ENCODE measurements at places on chromosomes 2 and 18.

DNA sequence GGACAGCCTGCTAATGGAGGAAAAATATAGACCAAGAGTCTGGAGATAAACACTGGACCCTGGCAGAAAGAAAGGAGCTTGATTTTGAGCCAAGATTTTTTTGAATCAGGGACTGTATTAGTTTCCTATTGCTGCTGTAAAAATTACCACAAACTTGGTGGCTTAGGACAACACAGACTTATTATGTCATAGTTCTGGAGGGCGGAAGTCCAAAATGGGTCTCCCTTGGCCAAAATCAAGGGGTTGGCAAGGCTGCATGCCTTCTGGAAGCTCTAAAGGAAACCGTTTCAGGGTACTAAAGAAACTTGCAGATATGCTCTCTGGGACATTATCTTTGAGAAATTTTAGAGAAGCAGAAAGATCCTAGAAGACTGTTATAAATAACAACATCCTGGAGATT lies 140.1 kb downstream of the BABAM2 start:
- DNase-seq: no peak

DNA sequence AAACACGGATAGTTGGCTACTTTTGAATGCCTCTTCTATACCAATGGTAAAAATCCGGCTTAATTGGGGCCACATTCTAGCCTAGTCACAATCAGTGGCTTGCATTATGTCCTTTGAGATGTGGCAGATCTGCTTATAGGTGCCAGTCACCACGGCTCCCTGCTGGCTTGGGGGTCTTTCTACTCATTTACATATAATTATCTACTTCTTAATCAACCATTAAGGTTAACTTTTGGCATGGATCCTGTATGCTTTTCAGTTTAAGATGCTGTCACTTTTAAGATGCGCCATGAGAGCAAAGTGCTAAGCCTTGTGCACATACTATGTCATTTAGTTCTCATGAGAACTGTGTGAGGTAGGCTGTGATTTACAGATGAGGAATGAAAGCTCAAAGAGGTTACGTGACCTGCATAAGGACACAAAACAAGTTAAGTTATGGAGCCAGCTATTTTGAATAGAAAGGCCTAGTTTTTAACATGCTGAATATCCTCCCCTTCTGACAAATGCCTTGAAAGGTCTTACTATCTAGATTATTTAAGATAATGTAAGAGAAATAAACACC lies 4.1 kb downstream of the NEDD4L start:
- DNase-seq: no peak

GRCh38 chr2:14881651-14882327 lies 249.3 kb downstream of the LRATD1 start:
- no peak for DNase-seq

- no peak for DNase-seq
These were observed 34.6 kb downstream of the MBP start for GRCh38 chr18:77098029-77098428.

GRCh38 chr18:76589866-76590265 lies 94.8 kb upstream of the ZNF516 start:
- DNase-seq: no peak

DNA sequence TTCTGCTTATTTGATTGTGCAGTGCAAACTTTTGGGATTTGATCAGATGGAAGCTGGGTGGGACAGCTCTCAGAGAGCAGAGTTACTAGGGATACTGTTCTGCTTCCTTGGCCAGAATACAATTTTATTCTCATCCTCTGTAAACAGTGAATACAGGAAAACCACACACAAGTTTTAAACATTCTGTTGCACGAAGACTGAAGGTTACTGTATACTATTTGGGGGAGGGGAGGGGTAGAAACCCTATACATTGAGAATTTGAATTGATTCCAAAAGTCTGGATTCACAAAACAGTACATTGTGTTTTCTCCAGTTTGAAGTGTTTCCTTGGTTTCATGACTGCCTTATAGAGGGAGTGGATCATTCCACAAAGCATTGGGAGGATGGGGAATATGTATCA lies 149.9 kb downstream of the SETBP1 start:
- no peak for DNase-seq

DNA sequence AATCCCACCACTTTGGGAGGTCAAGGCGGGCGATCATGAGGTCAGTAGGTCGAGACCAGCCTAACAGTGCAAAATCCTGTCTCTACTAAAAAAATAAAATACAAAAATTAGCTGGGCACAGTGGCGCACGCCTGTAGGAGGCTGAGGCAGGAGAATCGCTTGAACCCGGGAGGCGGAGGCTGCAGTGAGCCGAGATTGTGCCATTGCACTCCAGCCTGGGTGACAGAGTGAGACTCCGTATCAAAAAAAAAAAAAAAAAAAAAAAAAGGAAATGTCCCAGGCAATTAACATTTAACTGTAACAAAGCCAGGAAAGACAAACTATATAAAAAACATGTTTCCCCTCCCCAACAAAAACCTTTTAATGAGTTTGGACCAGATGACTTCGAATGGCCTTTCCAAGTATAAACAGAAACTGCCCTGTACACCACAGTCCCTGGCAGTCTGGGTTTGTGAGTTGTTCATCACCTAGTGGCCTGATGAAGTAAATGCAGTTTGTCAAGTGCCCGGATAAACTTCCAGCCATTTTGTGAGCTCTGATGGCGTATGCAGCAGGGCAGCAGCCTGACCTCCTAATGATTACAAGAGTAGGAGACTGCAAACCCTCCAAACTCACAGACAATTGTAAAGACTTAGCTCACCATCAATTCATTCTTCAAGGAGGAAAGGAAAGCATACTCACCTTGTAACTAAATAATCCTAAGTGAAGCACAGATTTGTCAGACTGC lies 16.6 kb upstream of the PCBP1 start:
- DNase-seq: peak; percentile 58

DNA sequence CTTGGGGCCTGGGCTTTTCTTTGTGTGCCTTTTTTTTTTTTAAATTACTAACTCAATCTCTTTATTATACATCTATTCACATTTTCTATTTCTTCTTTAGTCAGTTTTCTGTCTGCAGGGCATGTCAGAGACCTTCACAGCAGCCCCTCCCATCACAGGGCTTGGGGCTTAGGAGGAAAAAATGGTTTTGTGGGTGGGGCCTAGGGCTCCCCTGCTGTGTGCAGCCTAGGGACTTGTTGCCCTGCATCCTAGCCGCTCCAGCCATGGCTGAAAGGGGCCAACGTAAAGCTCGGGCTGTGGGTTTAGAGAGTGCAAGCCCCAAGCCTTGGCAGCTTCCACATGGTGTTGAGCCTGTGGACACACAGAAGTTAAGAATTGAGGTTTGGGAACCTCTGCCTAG lies 13.8 kb downstream of the ZSCAN30 start:
- no peak for DNase-seq

- no peak for DNase-seq
These were observed 233.4 kb downstream of the DYSF start for GRCh38 chr2:71686781-71687180.

DNA sequence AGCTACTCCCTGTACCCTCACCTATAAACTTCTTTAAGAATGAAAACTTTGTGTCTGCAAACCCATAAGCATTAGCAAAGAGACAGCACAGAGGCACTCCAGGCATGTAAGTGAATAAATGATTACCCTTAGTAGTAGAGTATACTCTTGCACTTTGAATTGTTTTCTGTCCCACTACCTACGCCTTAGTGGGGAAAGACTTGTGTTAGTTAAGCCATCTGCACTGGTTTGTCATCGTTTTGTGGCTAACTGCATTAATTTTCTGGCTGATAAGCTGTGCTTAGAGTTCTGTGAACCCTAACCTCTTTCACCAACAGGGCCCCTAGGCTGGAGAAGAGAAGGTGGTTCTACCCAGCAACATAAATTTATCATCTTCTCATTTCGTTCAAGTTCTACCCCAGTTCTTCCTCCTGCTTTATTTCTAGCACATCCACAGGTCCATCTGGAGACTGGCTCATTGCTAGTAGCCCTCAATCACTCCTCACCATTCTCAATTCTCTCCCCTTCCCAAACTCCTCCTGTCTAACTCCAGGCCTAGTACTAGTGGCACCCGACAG lies 710 bp downstream of the LMAN2L start:
- no peak for DNase-seq

Measured in effector memory CD8-positive, alpha-beta T cell (primary cell).